Activated CD4-positive, alpha-beta T cell treated with anti-CD3 and anti-CD28 coated beads for 1 hour (primary cell): ENCODE measurements at places on chromosomes 4 and X.

DNA sequence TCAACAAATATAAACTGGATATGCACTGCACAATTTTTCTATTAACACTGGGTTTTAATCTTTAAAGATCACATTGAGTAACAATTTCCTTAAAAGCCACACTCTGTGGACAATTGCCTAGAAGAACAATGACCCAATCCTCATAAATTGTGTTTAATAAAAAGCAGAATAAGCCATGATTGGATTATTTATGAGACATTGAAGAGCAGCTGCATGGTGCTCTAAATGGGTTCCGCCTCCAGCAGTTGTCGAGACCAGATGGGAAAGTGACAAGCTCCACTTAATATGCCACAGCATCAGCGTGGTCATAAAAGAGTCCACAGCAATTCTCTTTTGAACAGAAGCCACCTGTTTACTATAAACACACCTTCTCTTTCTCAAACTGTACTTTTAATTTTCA lies 635.2 kb upstream of the FRG1 start:
- DNase-seq, result no peak

- DNase-seq, result no peak
These were observed 681.9 kb upstream of the HS3ST1 start for GRCh38 chr4:12110627-12111026.

- DNase-seq, result no peak
These were observed 652.2 kb upstream of the DIPK2B start for GRCh38 chrX:45852884-45853283.

- no peak for DNase-seq
These were observed 156.4 kb upstream of the WDR1 start for GRCh38 chr4:10273030-10273429.

GRCh38 chr4:86847571-86847970 lies 1.6 kb downstream of the SLC10A6 start:
- no peak for DNase-seq

DNA sequence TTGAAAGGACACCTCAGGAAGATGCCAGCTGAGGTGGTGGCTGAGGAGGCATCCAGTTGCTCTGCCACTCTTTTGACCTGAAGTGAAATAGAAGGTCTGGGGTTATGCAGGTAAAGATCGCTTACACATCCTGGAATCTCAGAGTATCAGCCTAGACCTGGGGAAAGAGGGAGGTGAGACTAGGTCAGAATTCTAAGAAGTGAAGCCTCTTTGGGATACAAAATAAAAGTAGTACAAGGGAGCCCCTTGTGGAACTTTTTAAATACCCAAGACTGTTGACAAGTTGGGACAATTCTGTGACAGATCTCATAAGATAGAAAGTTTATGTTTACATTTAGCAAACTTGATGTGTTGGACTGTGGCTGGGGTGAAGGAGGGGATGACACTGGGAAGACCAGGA lies 263.1 kb downstream of the SPRY1 start:
- no peak for DNase-seq

DNA sequence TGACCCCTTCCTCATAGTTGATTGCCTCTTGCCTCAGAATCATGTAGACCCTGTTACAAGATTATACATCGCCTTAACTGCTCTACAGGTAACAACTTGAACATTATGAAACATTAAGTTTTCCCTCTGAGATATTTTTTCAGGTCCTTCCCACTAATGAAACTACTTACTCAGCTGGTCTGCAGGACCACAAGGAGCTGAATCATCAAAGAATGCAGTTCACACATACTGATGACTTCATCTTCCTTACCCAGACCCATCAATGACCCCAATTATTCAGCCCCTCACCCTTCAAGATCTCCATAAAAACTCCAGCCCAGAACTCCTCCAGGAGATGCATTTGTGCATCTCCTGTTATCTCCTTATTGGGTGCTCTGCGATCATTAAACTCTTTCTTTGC lies 720.9 kb downstream of the RAPGEF2 start:
- DNase-seq, result no peak

DNA sequence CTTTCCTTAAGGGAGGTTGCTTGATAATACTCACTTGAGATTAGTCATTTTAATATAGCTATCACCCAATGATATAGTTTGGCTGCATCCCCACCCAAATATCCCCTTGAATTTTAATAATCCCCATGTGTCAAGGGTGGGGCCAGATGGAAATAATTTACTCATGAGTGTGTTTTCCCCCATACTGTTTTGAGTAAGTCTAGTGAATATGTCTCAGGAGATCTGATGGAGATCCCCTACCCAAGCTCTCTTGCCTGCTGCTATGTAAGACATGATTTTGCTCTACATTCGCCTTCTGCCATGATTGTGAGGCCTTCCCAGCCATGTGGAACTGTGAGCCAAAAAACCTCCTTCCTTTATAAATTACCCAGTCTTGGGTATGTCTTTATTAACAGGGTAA lies 539.7 kb upstream of the GRID2 start:
- no peak for DNase-seq

- DNase-seq, result no peak
These were observed 25.3 kb downstream of the ARSF start for GRCh38 chrX:3066555-3066954.

GRCh38 chr4:104365618-104366017 lies 129.1 kb downstream of the CXXC4 start:
- DNase-seq, result no peak

GRCh38 chr4:4693755-4694295 lies 152.0 kb upstream of the STX18 start:
- DNase-seq, result no peak

DNA sequence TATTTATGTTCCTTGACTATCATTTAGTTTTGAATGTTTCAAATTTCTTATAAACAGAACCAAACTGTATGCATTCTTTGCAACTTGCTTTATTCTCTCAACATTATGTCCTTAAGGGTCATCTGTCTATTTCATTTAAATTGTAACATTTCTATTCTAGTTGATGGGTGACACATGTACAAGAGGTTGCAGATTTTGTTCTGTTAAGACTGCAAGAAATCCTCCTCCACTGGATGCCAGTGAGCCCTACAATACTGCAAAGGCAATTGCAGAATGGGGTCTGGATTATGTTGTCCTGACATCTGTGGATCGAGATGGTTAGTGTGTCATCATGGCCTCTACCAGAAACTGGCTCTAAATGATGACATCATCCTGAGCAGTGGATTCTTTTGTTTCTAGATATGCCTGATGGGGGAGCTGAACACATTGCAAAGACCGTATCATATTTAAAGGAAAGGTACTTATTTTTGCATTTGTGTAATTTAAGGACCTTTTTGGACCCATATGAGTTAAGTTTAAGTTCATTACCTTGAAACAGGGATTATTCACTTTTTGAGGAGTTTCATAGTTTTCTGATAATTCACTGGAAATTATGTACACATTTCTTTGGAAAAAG lies 6.1 kb downstream of the LIAS start:
- DNase-seq, result no peak

GRCh38 chr4:81378386-81378785 lies 93.3 kb downstream of the RASGEF1B start:
- DNase-seq, result no peak

DNA sequence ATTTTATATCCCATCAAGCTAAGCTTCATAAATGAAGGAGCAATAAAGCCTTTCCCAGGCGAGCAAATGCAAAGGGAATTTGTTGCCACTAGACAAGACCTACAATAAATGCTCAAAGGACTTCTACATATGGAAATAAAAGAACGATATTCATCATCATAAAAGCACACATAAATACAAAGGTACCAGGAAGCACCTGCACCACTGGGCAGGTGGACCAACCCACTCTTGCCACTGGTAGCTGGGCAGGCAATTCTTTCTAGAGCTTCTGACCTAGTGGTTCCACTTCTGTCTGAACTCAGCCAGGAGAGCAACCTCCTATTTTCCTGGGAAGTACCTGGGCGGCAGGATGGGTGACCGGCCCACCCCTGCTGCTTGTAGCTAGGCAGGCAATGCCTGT lies 237.2 kb upstream of the ITM2A start:
- DNase-seq, result no peak

DNA sequence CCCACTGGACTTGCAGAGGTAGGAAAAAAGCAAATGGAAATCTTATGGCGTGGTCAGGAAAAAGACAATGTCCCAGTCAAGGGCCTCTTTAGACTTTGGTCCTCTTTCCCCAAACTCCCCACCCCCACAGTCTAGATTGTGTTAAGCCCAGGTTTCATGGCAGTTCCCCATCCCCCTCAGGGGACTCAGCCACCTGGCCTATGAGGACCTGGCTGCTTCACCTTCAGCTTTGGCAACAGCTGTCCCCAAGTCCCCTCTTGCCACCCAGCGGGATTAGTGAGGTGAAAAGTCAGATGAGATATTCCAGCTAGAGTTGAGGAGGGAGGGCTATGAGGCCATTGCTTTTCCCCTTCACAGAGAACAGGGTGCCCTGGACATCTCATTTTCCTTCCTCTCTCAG lies 457 bp downstream of the RIPPLY1 start:
- no peak for DNase-seq

- no peak for DNase-seq
These were observed 31.1 kb downstream of the F11 start for GRCh38 chr4:186297013-186297645.

DNA sequence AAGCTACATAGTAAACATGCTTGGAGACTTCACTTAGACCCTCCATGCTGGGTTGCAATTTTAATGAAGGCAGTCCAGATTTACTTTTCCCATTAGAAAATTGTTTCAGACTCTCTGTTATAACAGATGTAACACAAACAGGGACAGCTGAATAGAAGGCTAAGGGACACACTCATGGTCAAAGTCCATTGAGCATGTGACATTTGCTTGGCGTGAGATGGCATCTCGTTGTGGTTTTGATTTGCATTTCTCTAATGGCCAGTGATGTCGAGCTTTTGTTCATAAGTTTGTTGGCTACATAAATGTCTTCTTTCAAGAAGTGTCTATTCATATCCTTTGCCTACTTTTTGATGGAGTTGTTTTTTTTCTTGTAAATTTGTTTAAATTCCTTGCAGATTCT lies 358.2 kb upstream of the CLNK start:
- DNase-seq, result no peak
